ENCODE measurements at places on chromosomes 12 and 14.

DNA sequence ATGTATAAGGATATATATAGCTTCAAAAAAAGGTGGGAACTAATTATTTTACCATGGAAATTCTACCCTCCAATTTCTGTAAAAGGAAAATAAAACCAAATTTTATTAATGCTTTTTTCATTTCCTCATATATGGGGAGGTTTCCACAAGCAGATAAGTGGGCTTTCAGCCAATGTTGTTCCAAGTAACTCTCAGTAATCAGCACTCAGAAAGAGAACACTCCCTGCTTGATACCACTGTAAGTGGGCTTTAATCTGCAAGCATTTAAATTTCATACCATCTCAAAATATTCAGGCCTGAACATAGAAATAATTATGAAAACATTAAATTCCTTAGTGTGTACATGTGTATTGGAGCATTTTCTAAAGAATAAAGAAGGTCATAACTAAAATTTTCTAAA is 827.6 kb downstream of the C12orf50 start:
- DNase-seq = no peak

GRCh38 chr14:68786491-68787091 is 6.3 kb downstream of the ZFP36L1 start:
- DNase-seq = no peak

DNA sequence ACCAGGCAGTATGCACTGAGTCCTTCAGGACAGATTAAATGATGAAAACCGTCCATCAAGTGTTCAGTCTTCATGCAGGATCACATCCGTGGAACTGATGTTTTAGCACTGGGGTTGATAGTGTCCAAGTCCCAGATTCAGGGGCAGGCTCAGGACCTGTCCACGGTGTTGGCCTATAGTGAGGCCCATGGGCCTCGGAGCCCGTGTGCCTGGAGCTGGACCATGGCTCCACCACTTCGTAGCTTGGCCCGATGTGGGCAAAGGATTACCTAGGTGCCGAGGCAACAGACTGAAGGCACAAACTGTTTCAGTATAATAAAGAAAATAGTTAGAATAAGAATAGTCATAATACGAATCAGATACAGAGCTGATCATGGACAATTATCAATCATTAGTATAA is 41.8 kb downstream of the DDX51 start:
- no peak for DNase-seq

- no peak for DNase-seq
These were observed 383.7 kb downstream of the EGLN3 start for GRCh38 chr14:33567023-33567728.

GRCh38 chr14:102185360-102185759 is 45.7 kb downstream of the WDR20 start:
- no peak for DNase-seq

GRCh38 chr12:62933602-62934238 is 1.2 kb downstream of the PPM1H start:
- DNase-seq = no peak

GRCh38 chr14:51041108-51041531 is 53.8 kb downstream of the TRIM9 start:
- no peak for DNase-seq

- DNase-seq = no peak
These were observed 41.9 kb downstream of the EID3 start for GRCh38 chr12:104345234-104346066.

DNA sequence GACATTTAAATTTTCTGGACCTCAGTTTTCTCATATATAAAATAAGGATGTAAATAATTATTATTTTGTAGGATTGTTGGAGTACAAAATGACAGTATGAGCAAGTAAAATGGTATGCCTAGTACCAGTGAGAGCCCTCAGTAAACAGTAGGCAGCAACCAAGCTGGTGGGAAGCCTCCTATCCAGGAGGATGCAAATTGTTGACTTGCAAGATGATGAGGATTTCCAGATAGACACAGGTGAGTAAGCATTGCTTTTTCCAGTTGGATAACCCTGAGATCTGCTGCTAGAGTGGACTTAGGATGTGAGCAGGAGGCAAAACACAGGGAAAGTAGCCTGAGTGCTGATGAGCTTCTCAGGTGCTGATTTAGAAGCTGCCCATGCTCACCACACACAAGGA is 28.2 kb upstream of the AMIGO2 start:
- DNase-seq = no peak

- DNase-seq = no peak
These were observed 2.0 kb downstream of the CIROP start for GRCh38 chr14:23102801-23103200.

- no peak for DNase-seq
These were observed 61.9 kb downstream of the SMUG1 start for GRCh38 chr12:54126696-54127537.

DNA sequence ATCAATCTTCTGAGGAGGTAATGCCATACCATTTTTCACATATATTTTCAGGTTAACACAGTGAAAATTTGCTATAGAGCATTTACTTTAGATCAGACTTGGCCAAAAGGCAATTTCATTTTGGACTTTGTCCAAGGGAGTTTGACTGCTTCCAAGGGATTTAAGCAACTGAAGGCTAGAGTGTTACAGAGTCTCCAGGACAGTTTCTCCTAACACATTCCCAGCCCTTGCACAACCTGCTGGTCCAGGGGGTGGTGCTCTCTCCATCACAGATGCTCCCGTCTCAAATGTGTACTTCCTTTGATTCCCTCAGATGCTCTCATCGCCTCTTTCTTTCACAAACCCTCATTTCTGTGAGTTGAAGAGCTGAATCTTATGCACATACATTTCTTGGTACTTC is 143.1 kb downstream of the TPH2 start:
- DNase-seq = no peak

- no peak for DNase-seq
These were observed 11.3 kb downstream of the FOS start for GRCh38 chr14:75289840-75290388.

DNA sequence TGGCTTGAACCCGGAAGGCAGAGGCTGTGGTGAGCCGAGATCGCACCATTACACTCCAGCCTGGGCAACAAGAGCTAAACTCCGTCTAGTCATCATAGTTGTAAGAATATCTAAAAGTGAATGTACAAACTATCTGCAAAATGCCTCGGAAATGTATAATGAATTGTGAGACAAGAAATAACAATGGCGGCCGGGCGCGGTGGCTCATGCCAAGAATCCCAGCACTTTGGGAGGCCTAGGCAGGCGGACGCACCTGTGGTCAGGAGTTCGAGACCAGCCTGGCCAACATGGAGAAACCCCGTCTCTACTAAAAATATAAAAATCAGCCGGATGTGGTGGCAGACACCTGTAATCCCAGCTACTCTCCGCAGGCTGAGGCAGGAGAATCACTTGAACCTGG is 9.7 kb downstream of the PPP2R5E start:
- no peak for DNase-seq

All from BJ (cell line).